Body of pancreas (tissue), 4 donors: ENCODE measurements at places on chromosomes 11 and 22. TPM values are rescaled to one million over a fixed set of nuclear protein-coding genes. Genes with fewer than 3 reads are reported as not detected.

GRCh38 chr11:96188243-96189006 lies 154.6 kb downstream of the MAML2 start:
- no peak overlapping the region for H3K4me3 ChIP-seq
- peak overlapping the region; percentile 10 for H3K27ac ChIP-seq
- DNase-seq, result no peak
- H3K36me3 ChIP-seq, result no peaks in the 10 kb centered on the region
- H3K27me3 ChIP-seq, result no peaks in the 10 kb centered on the region

- DNase-seq, result no peak
- H3K36me3 ChIP-seq, result no peaks in the 10 kb centered on the region
- no peaks in the 10 kb centered on the region for H3K4me1 ChIP-seq
- no peaks in the 10 kb centered on the region for H3K27me3 ChIP-seq
- no peak overlapping the region for H3K27ac ChIP-seq
Observed at GRCh38 chr11:56905936-56906335, 82.8 kb upstream of the OR5AK2 start.

DNA sequence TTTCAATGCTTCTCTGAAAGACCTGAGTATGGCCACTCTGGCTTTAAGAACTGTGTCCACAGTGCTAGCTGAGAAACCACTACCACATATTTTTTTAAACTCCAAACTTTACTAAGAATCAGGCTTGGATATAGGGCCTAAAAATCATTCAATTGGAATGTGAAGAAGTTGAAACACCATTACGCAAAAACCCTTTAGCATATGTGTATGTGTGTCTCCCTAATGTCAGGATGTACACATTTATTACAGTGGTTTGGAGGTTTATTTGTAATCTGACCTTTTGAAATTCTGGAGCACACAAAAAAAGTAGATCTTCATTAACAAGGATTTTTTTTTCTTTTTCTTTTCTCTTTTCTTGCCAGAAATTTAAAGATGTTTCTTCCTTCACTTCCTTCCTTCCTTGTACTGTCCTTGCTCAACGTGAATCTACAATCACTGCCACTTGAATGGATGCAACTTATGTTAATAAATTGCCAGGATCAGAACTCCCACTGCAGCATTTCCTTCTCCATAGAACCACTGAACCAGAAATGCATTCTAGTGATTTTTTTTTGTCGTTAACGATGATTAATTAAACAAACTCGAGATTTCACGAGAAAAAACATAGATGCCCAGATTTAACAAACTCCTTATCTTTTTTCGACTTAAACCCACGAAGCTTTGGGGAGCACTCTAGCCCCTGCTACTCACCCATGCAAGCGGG lies 3.1 kb upstream of the ADM start:
- no peaks in the 10 kb centered on the region for H3K36me3 ChIP-seq
- DNase-seq, result no peak
- H3K27me3 ChIP-seq, result no peaks in the 10 kb centered on the region
- H3K27ac ChIP-seq, result no peak overlapping the region
- no peak overlapping the region for H3K4me3 ChIP-seq

DNA sequence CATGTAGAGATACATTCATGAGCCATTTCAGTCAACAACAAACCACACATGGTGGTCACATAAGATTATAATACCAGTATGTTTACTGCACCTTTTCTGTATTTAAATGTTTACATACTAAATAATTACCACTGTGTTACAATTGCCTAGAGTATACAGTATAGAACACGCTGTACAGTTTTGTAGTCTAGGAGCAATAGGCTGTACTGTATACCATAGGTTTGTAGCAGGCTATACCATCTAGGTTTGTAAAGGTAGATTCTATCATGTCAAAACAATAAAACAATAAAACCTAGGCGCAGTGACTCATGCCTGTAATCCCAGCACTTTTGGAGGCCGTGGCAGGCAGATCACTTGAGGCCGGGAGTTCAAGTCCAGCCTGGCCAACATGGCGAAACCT lies 1.1 kb downstream of the TRIM48 start:
- H3K27me3 ChIP-seq, result no peaks in the 10 kb centered on the region
- H3K36me3 ChIP-seq, result no peaks in the 10 kb centered on the region
- H3K27ac ChIP-seq, result no peak overlapping the region
- H3K4me1 ChIP-seq, result no peaks in the 10 kb centered on the region

DNA sequence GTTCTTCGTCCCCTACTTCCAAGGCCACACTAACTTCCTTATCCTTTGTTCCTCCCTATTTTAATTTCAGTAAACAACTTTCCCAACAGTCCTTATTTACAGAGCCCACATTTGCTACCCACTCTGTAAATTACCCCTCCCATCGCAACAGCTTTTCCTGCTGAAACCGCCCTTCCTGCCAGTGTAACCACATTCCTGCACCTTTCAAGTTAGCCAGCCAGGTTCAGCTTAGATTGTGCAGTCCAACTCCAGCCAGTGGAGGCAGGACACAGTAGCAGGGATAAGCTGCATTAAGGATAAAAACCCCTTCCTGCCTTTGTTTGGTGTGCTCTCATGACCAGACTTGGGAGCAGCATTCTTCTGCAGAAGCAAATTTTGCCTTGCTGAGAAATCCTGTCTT lies 768.3 kb upstream of the ARHGAP42 start:
- no peak for DNase-seq
- no peak overlapping the region for H3K27ac ChIP-seq
- no peak overlapping the region for H3K4me3 ChIP-seq

DNA sequence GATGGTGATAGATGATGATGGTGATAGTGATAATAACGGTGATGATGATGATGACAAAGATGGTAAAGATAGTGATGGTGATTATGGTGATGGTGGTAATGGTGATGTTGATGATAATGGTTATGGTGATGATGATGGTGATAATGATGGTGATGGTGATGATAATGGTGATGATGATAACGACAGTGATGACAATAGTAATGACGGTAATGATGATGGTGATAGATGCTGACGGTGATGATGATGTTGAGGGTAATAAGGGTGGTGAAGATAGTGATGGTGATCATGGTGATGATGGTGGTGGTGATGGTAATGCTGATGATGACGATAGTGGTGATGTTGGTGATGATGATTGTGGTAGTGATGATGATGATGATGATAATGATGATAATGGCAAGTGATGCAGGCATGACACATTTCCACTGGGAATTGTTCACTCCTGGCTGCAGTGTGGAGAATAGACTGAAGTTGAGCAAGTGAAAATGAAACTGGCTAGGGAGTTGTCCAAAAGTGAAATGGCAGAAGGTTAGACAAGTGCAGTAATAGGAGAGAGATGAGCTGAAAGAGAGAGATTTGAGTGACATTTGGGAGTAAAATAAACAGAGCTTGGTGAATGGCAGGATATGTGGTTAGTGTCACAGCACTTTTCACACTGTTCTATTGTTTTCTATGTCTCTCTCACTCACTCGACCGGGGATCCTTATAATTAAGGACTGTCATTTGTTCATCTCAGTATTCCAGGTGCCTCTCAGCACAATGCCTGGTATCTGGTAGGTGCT lies 992.5 kb downstream of the OPCML start:
- no peak overlapping the region for H3K4me3 ChIP-seq
- DNase-seq, result no peak
- no peaks in the 10 kb centered on the region for H3K4me1 ChIP-seq
- no peak overlapping the region for H3K27ac ChIP-seq

Gene INPP5J
- 16.1 TPM for total RNA-seq
